Stomach (tissue), 19 donors: ENCODE measurements at places on chromosomes 16 and 17.
A peak's percentile ranks its signal among the peaks of the same experiment; 100 is the strongest.

GRCh38 chr16:70159355-70160348 lies 13.9 kb upstream of the CLEC18C start:
- DNase-seq = no peak

- DNase-seq = no peak
These were observed 387.1 kb downstream of the HS3ST4 start for GRCh38 chr16:26078716-26079355.

DNA sequence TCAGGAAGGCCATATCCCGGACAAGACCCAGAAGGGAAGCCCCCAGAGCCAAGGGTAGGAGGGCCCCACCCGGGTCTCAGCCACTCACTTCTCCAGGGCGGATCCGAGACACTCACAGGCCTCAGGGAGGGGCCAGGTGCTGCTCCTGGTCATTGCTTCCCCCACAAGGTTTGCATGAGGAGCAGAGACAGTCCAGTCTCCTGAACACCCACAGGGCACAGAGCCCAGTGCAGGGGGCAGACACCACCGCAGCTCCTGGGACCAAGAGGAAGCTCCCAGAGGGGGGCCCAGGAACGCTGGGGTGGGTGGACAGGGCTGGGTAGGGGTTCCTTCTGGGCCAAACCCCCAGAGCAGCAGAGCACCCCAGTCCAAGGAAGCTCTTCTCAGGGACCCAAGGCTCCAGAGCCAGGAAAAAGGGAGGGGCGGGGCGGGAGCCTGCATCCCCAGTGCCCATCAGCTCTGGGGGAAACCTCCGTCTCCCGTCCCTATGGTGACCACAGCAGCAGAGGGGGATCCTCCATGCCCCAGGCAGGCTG lies 709 bp upstream of the MRPL28 start:
- DNase-seq = no peak

GRCh38 chr16:27285676-27286196 lies 17.2 kb upstream of the NSMCE1 start:
- DNase-seq = no peak

GRCh38 chr16:1156983-1157638 lies 4.2 kb downstream of the CACNA1H start:
- DNase-seq = no peak

GRCh38 chr17:7932483-7932891 lies 481 bp downstream of the CNTROB start:
- DNase-seq = no peak

DNA sequence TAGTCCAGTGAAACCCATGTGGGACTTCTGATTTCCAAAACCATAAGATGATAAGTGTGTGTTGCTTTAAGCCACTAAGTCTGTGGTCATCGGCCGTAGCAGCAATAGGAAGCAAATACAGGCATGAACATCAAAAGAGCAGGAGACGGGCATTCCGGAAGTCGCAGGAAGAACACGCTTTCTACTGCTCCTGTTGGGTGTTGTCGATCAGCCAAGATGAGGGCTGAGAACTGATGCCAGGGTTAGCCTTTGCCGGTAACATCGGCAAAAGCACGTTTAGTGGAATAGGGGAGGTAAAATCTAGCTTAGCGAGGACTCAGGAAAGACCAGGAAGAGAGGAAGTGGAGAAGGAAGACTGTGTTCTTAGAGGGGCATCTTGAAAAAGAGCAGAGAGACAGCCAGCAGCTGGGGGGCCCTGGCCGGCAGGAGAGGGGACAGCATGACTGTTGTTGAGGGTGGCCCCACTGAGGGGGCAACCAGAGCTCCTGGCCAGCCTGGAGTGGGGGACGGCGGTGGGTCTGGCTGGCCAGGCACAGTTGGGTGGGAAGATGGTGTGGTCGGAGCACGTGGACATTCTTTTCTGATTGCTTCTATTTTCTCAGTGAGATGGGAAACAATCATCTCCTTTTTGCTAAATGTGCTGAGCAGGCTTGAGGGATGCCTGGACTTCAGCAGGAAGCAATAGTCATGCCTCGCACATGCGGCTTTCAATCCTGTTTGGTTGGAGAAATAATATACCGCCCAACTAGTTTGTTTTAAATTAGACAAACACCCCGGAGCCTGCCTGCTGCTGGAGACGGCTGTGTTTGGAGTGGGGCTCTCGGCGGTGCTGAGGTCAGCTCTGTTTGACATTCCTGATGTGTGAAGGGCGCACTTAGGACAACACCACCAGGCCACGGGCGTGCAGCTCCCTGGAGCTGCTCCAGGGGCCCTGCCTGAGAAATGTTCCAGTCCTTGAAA lies 109.9 kb downstream of the METRNL start:
- DNase-seq = peak; percentile 78

GRCh38 chr16:21339941-21340340 lies 61.9 kb upstream of the CRYM start:
- no peak for DNase-seq

GRCh38 chr16:77589071-77589765 lies 133.1 kb upstream of the NUDT7 start:
- DNase-seq = no peak

- peak; percentile 35 for DNase-seq
These were observed 4.4 kb downstream of the TRAP1 start for GRCh38 chr16:3712861-3713372.

- DNase-seq = no peak
These were observed 18.4 kb downstream of the HSD11B2 start for GRCh38 chr16:67449336-67449735.

GRCh38 chr16:30934827-30935557 lies 11.6 kb downstream of the FBXL19 start:
- peak; percentile 37 for DNase-seq

DNA sequence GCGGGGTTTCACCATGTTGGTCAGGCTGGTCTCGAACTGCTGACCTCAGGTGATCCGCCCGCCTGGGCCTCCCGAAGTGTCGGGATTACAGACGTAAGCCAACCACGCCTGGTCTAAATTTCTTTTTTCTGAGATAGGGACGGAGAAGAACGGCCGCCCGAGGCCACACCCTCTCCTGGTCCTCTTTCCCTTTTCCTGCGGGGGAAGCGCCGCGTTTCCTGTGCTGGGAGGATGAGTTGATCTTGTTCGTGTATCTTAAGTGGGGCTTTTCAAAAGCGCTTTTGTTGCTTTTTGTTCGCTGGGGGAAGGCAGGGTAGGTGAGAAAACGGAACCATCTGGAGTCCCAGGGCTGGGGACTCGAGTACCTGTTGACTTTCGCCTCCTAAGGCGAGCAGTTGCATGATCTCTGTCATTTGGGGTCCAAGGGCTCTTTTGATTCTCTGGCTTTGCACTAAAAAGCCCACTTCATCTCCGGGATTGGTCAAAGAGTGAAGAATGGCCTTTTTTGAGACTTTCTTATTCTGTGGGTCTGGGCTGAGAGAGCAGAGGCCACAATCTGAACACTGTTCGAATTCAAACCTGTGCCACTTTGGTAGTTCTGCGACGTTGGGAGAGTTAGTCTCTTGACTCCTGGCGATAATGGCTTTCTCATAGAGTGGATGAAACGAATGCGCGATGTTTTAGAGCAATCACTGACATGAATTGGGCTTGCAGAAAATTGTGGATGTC lies 1.3 kb downstream of the FUS start:
- peak; percentile 55 for DNase-seq

DNA sequence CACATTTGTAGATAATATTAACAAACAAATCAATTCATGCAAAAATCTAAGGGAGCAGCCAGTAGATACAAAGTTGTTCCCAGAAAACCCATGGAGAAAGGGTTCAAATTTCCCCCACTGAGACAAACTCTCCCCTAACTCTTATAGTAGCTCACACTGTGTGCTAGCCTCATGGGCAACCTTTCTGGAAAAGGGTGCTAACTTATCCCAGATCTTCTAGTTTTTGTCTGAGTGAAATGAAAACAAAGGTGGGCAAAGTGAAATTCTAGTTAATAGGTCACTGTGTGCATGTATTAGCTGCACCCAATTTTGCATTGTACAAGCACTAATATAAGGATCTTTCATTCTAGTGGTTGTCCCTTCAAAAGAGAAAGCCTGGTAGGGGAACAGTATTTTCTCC lies 9.9 kb upstream of the USP32 start:
- no peak for DNase-seq

DNA sequence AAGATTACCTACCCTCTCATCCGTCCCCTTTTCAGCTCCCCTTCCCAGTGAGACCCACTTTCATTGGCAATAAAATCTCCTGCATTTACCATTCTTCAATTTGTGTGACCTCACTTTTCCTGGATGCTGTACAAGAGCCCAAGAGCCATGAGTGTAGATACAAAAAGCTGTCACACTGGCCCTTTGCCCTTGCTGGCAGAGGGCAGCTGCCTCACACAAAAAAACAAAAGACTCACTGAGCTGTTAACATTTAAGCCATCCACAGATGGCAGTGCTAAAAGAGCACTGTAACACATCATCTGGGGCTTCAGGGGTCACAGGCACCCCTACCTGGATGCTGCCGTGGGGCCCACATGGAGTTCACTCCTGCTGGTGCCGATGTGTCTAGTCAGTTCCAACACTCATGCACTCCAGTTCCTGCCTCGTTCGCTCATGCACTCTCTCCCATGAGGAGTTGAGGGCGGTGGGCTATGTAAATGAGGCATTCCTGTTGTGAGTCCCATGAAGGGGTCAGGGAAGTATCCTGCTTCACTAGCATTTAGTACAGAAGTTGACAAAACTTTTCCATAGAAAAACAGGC lies 123.1 kb downstream of the CA10 start:
- no peak for DNase-seq

- no peak for DNase-seq
These were observed 8.6 kb downstream of the KRT28 start for GRCh38 chr17:40791111-40791510.

DNA sequence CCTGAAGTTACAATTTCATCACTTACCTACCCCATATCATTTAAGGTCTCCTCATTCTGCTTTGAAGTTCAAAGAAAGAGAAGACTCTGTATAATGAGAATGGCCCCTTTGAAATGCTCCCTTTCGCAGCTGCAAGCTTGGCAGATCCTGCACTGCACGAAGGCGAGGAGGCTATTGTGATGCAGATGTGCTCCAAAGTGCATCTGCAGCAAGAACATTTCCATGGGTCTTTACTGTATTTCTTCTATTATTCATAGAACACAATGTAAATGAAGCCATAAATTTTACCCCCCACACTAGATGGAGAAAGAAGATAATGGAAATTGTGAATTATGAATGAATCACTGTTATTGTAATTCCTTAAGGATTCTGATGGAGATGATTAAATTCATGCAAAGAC lies 178.7 kb downstream of the CHD9NB start:
- DNase-seq = no peak

DNA sequence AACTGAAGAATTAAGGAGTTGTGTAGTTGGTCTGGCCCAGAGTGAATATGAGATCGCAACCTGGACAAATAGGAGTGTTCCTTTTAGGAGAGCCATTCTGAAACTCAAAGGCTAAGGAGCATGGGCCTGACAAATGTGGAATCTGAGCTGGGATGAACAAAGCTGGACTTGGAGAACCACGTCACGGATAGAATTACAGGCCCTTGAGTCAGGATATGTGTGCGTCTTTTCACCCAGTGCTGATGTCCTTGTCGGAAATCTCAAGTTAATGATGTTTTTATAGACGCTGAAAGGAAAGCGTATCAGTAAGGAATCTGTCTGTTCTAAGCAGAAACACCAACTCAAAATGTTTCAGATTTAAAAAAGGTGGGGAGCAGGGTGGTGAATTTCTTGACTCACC lies 173.8 kb upstream of the ZKSCAN2 start:
- no peak for DNase-seq

DNA sequence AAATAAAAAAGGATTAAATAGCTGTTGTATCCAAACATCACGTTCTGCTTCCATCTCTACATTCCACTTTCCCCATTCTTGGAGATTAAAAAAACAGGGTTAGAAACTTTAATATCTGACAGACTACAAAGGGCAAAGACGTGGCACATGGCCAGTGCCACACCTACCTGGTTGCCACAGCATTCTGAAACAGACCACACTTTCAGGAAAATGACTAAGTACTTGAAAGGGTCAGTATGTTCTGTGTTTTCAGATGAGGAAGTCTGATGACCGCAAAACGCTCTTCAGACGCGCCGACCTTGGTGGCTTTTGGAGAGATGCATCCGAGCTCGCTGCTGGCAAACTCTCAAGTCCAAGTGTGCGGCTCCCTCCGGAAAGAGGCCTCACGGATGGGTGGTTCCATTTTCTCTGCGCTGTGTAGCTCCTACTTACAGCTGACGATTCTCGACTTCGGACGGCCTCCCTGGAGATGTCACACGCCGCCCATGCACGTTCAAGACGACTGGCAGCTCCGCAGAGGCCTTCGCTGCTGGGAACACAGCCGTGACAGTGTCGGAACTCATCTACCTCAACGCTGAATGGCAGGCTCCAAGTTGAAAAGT lies 15.5 kb downstream of the MAP1LC3B start:
- no peak for DNase-seq

GRCh38 chr17:4939546-4939795 lies 375 bp downstream of the SLC25A11 start:
- DNase-seq = no peak

GRCh38 chr16:89317729-89318429 lies 100.4 kb downstream of the ZNF778 start:
- no peak for DNase-seq

- no peak for DNase-seq
These were observed 435.5 kb upstream of the MON1B start for GRCh38 chr16:76755496-76755895.

DNA sequence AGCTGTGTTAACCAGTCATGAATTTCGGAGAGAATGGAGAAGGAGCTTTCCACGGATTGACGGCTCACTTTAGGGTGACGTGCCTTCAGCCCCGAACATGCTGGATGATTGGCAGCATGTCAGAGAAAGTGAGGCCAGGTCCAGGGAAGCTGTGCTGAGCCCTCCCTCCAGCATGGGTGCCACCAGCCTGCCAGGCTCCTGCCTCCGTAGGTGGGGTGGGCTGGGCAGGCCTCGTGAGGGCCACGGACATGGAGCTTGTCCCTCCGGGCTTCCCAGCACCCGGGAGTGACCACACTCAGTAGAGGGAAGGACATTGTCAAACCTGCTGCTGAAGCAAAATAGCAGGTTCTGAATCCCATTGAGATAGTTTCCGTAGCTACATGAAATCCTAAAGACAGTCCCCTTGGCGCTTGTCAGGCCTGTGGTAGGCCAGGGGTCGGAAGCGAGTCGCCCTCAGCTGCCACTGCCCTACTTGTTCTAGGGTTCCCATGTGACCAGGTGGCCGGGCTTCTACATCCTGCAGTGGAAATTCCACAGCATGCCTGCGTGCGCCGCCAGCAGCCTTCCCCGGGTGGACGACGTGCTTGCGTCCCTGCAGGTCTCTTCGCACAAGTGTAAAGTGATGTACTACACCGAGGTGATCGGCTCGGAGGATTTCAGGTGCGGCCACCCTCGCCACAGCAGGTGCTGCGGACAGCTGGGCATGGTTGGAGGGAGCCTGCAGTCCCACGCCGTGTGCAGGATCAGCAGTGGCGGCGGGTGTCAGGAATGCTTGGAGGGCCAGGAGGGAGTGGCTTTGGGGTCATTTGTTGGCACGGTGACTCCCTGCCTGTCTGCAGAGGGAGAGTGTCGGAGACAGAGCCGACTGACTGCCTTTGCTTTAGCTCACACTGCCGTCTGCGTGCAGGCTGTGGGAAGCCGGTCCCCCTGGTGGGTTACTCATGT lies 72.3 kb downstream of the SEC14L1 start:
- DNase-seq = no peak

GRCh38 chr16:66408163-66409048 lies 18.7 kb upstream of the BEAN1 start:
- peak; percentile 74 for DNase-seq

- DNase-seq = peak; percentile 87
These were observed at the start of gene MMP28 for GRCh38 chr17:35795007-35795870. Gene MMP28, minus strand, starts transcription at chr17:35795641. Its CDS starts 264 bp downstream, at chr17:35795377.

- DNase-seq = peak; percentile 54
These were observed 329 bp downstream of the KPNB1 start for GRCh38 chr17:47649972-47650524.
